ENCODE measurements at places on chromosomes 5 and 9. TPM values are rescaled to one million over a fixed set of nuclear protein-coding genes. Genes with fewer than 3 reads are reported as not detected.

The TAF11L5 gene
- not detected for total RNA-seq

The PHF24 gene
- 0.75 TPM for total RNA-seq

The LTC4S gene
- total RNA-seq = 12.4 TPM

The AK3 gene
- 129 TPM for total RNA-seq

The OBP2B gene
- total RNA-seq = not detected

The MARCHF6 gene
- total RNA-seq = 121 TPM

The ABLIM3 gene
- total RNA-seq = 49.3 TPM

The LHX3 gene
- not detected for total RNA-seq

The TTC16 gene
- total RNA-seq = under 0.01 TPM

The CBY3 gene
- total RNA-seq = not detected

The DMRTA1 gene
- 4.6 TPM for total RNA-seq

The OBP2A gene
- total RNA-seq = not detected

The CDH6 gene
- total RNA-seq = 4.7 TPM

The COL15A1 gene
- total RNA-seq = 150 TPM

The GABRG2 gene
- total RNA-seq = not detected

The SPATA31A3 gene
- not detected for total RNA-seq
